Heart right ventricle (tissue), 16 donors: ENCODE measurements at places on chromosomes 3 and 15. TPM values are rescaled to one million over a fixed set of nuclear protein-coding genes. Genes with fewer than 3 reads are reported as not detected.
A peak's percentile ranks its signal among the peaks of the same experiment; 100 is the strongest.

DNA sequence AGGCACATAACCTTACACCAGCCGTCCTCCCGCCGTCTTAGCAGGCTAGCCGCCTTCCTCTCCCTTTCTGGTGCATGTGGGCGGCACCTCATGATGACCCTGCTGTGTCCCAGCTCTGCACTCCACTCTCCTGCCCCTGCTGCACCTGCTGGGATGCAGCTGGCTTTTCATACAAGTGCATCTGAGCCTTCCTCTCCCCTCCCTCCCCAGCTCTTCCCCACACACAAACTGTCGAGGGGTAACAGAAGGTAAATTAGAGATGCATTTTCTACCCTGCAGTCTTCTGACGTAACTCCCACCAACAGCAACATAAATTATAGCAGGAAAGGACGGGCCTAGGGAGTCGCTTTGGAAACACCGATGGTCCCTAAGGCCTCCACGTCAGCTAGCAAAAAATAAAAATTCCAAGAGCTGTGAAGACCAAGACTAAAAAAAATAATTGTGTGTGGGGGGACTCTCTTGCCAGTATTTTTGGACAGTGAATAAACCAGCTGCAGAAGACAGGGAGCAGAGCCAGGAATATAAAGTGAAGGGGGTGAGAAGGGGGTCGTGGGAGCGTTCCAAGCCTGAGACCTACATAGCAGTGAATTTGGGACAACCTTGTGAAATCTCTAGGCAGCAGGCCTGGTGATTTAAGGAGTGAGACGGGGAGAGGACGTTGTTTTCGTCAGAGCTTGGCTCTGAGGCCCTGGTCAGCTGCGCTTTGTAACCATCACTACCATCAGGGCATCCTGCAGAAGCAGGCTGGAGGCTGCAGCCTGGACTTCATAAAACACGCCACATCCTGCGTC lies 216.2 kb downstream of the ADAMTS17 start:
- DNase-seq: peak; percentile 74
- no peak overlapping the region for H3K4me3 ChIP-seq
- H3K36me3 ChIP-seq: no peaks in the 10 kb centered on the region

- no peak for DNase-seq
- H3K4me3 ChIP-seq: no peak overlapping the region
- no peak overlapping the region for H3K27ac ChIP-seq
- peaks cover under 1% of the 10 kb centered on the region for H3K27me3 ChIP-seq
- H3K4me1 ChIP-seq: no peaks in the 10 kb centered on the region
These were observed 101.1 kb upstream of the RASGRP1 start for GRCh38 chr15:38665586-38666305.

The PARL gene
- 113 TPM for polyA plus RNA-seq

The GOLGA6A gene
- not detected for polyA plus RNA-seq

The SLC22A14 gene
- 0.37 TPM for polyA plus RNA-seq

The CCDC32 gene
- polyA plus RNA-seq: 25.0 TPM

The CDHR4 gene
- polyA plus RNA-seq: 0.80 TPM

The SENP5 gene
- 6.4 TPM for polyA plus RNA-seq
